Effector CD8-positive, alpha-beta T cell (primary cell): ENCODE measurements at places on chromosomes 4 and X.

- no peak for DNase-seq
Observed at GRCh38 chrX:136143711-136144110, 3.6 kb upstream of the FHL1 start.

GRCh38 chr4:142485452-142485851 is 360.6 kb downstream of the INPP4B start:
- DNase-seq = no peak

DNA sequence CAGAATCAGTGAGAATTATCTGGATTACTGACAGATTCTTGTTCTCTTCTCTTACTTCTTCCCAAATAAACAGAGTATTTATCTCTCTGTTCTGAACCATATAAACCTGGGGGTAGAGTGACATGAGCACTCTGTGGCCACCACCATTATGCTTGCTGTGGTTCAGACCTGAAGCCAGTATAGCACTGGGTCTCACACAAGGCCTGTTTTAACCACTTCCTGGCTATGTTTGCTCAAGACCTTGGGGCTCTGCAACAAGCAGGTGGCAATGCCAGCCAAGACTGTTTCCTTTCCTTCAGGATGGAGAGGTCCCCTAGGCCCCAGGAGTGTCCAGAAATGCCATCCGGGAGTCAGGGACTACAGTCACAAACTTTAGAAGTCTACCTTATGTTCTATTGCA is 21.7 kb upstream of the HEPH start:
- no peak for DNase-seq

GRCh38 chrX:103254921-103255493 is at the start of gene TCEAL8:
TSS of gene TCEAL8 (minus strand) at chrX:103255155. CDS start at chrX:103253979, 1,176 bp downstream.
- DNase-seq = peak; percentile 36

GRCh38 chr4:27003642-27004113 is 143.0 kb downstream of the STIM2 start:
- no peak for DNase-seq

- peak; percentile 16 for DNase-seq
Observed at GRCh38 chrX:133985164-133985966, at the start of gene GPC3. TSS of gene GPC3 (minus strand) at chrX:133985594.

GRCh38 chrX:13053171-13053570 is 8.8 kb upstream of the FAM9C start:
- DNase-seq = no peak

DNA sequence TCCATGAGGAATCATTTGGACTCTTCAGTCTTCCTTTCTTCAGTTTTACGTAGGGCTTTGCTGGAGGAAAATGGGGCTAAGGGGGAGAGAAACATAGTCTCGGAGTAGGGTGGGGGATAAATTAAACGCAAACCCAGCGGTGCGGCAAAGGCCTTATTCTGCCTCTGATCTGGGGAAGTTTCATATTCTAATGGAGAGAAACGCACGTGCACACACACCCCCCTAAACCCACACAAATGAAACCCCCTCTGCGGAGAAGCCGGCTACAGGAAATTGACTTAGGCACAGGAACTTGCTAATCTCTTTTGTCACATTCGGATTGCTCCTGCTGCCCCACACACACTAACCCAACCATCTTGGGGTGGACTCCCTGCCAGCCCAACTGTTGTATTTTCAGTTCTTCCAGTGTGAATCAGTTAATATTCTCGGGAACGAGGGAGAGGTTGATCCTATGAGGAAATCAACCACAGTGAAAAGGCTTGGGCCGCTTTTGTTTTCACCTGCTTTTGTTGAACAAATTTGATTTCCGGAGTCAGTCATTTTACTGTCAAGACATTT is at the start of gene RHOH:
TSS of gene RHOH (plus strand) at position 308 of the 558 bp plus-strand sequence. CDS start 46,356 bp downstream, outside the sequence.
- peak; percentile 73 for DNase-seq

DNA sequence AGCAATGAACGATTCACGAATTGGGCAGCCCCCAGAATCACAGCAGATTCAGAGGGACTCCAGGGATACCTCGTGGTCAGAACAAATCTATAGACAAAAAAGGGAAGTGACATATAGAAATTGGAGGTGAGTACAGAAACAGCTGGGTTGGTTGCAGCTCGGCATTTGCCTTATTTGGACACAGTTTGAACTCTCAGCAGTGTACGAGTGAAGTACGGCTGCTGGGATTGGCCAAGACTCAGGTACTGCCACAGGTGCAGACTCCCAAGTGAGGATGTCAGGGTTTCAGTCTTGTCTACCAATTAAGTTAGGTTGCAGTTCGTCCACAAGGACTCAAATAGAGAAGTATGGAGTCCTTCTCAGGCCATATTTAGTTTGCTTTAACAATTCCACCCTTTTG is 28.2 kb downstream of the HTT-AS start:
- DNase-seq = no peak

DNA sequence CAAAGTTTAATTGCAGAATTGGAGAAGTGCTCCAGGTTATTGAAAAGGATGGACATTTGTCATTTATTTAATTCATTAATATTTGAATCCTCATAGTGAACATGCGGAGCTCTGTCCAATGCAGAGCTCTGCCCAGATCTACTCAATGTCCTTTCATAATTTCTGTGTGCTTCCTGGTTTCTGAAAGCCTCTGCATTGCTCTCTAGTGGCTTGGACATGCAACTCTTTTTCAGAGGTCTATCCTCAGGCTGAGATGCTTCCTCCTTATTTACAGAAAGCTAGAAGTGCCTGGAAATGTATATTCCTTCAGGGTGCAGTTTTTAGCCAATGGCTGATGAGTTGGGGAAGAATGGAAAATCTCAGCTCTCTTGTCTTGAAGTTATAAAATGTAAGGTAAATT is 786.1 kb upstream of the AADAT start:
- no peak for DNase-seq

GRCh38 chr4:143186649-143187048 is 1.9 kb downstream of the USP38 start:
- no peak for DNase-seq

DNA sequence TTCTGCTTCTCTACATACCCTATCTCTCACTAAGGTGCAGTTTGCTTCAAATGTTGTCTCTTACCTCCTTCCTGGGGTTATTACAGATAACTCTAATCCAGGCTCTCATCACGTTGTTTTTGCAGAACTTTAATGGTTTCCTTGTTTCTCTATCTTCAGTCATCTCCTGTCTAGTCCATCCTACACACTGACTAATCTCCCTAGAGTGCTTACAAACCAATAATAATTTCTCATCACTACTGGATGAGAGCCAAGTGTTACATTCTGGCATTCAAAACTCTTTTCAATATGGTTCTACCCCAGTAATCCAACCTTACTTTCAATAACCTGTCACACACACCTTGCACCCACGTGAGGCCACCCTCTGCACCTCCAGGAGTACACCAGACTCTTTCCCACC is 86.1 kb downstream of the SYNPO2 start:
- DNase-seq = no peak

DNA sequence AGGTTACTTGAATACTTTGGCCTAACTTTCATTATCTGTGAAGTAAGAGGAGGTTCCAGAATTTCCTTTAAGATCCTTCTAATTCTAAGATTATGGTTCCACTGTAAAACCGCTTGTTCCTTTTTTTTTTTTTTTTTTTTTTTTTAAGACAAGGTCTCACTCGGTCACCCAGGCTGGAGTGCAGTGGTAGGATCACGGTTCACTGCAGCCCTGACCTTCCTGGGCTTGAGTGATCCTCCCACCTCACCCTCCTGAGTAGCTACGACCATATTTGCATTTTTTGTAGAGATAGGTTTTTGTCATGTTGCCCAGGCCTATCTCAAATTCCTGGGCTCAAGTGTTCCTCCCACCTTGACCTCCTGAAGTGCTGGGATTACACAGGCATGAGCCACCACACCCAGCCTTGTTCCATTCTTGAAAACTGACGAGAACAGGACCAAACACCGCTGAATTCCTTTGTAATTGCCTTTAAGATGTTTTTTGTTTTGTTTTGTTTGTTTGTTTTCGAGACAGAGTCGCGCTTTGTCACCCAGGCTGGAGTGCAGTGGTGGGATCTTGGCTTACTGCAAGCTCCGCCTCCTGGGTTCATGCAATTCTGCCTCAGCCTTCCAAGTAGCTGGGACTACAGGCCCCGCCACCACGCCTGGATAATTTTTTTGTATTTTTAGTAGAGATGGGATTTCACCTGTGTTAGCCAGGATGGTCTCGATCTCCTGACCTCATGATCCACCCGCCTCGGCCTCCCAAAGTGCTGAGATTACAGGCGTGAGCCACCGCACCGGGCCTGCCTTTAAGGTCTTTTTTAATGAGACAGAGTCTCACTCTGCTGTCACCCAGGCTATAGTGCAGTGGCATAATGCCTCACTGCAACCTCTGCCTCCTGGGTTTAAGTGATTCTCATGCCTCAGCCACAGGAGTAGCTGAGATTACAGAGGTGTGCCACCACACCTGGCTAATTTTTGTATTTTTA is 6.8 kb downstream of the PDS5A start:
- DNase-seq = no peak

- DNase-seq = no peak
Observed at GRCh38 chr4:62015043-62015739, 815.1 kb downstream of the ADGRL3 start.

GRCh38 chr4:946103-946450 is 13.8 kb downstream of the TMEM175 start:
- no peak for DNase-seq

- no peak for DNase-seq
Observed at GRCh38 chr4:77445823-77446222, 159.8 kb upstream of the CXCL13 start.

- no peak for DNase-seq
Observed at GRCh38 chrX:24692305-24692704, 1.4 kb upstream of the POLA1 start.

- peak; percentile 30 for DNase-seq
Observed at GRCh38 chr4:83212041-83212851, 72.4 kb downstream of the COQ2 start.

DNA sequence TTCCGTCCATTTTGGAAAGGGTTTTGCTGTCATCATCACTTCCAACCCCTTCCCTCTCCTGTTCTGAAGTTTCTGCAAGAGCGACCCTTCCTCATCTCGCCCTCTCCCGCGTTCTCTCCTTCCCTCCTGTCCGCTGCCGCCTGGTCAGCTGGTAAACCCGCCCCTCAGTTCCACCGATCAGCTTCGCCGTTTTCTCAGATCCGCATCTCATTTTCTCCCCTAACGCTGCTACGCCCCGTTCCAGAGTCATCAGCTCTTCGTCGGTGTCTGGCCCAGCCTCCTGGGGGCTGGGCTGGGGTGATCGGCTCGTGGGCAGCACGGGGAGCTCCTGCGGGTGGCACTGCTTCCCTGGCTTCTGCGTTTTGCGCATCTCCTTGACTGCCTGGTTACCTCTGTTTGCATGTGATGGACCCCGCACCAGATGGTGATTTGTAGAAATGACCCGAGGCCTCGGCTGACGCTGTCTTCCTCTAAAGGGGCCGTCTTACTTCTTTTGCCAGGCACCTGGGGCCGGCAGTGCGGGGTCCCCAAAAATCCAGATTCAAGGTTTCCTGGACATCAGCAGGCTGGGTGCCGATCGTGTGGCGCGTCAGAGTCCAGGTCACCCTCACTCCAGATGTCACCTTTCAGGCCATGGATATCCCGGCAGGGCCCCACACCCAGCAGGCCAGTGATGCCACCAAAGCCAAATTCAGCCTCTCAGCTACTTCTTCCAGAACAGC is 13.4 kb downstream of the CTBP1 start:
- no peak for DNase-seq

DNA sequence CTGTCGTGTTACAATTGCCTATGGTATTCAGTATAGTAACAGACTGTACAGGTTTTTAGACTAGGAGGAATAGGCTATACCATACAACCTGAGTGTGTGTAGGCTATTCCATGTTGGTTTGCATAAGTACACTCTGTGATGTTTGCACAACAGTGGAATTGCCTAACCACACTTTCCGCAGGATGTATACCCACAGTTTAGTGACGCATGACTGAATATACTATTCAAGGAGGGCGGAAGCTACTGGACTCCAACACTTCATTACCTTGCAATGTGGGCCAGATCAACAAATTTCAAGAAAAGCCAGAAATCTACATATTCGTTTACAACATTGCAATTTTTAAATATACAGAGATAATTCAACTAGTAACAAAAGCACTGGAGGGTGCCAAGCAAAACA is 317.2 kb downstream of the PDGFC start:
- DNase-seq = no peak

- DNase-seq = no peak
Observed at GRCh38 chr4:155724731-155725130, 34.1 kb upstream of the GUCY1B1 start.

GRCh38 chrX:86806786-86807185 is 658.5 kb downstream of the DACH2 start:
- no peak for DNase-seq
